Dorsolateral prefrontal cortex (tissue), 122 donors: ENCODE measurements at places on chromosomes 7 and 10. TPM values are rescaled to one million over a fixed set of nuclear protein-coding genes. Genes with fewer than 3 reads are reported as not detected.

DNA sequence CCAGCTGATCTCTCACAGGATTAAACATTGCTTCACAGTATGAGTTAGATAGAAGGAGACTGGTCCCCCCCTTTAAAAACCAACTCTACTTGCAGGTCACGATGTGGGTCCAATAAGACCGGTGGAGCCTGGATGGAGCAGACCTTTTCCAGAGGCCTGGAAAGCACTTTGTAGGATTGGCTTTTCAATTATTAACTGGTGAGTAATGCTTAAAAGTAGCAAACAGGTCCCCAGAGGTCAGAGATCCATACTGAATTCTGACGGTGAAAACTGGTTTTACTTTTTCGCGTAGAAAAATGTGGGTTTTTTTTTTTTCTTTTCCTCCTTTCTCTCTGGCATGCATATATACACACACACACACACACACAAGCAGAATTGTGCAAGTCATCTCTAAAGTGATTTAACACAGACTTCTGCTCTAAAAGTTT, 74.9 kb upstream of the OGDHL start:
- no peak for DNase-seq

- no peak for DNase-seq
These were observed 25.4 kb upstream of the HHEX start for GRCh38 chr10:92664322-92664721.

Gene GPR15LG
- total RNA-seq, result not detected

DNA sequence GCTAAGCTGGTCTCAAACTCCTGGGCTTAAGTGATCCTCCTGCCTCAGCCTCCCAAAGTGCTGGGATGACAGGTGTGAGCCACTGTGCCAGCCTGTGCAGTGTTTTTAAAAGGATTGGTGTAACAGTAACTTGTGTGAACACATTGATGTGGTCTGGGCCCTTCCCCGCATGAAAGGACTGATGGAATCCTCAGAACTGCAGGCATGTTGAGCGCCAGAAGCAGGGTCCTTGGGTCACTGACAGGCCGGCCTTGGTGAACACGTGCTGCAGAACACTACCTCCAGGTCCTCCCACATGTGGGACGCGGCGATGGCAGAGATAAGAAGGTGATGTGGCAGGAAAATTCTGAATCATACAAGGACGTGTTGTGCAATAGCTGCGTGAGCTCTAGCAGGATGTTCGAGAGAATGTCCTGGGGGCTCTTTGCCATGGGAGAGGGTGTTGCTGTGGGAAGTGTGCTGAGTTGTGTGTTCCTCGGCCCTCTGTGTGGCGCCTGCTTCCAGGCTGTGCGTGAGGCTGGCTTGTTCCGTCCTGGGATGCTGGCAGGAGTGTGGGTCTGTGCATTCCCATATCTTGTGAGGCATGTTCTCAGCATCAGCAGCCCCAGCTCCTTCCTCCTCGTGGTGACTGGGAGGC, 68.2 kb downstream of the DNAJB6 start:
- DNase-seq, result no peak

Gene VWC2
- total RNA-seq, result 2.9 TPM
